ENCODE measurements at places on chromosomes 1 and 21.

- no peaks in the 10 kb centered on the region for H3K27me3 ChIP-seq
- peaks cover 24% of the 10 kb centered on the region for H3K36me3 ChIP-seq
- H3K27ac ChIP-seq = no peak overlapping the region
- no peak overlapping the region for H3K4me3 ChIP-seq
- ATAC-seq = no peak
These were observed 96.2 kb downstream of the ZMYM4 start for GRCh38 chr1:35364741-35365140.

GRCh38 chr1:2916706-2917105 lies 104.6 kb upstream of the ACTRT2 start:
- no peak overlapping the region for H3K27ac ChIP-seq
- peaks cover 50% of the 10 kb centered on the region for H3K27me3 ChIP-seq
- no peaks in the 10 kb centered on the region for H3K4me1 ChIP-seq
- no peak for ATAC-seq
- no peak overlapping the region for H3K4me3 ChIP-seq

DNA sequence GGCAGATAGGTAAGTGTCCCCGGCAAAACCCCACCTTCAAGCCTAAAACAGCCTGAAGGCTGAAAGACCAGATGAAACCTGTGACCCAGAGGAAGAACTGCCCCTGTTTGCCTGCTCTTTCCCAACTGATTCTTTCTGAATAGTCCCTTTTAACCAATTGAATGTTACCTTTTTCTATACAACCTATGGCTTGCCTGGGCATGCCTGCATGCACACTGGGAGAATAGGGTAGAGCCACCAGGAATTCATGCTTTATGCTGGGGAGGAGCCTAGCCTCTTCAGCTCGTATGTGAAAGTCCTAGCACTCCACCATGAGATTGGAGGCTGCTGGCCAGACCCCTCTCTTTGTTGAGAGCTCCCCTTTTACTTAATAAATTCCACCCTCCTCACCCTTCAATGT lies 340.0 kb downstream of the PTBP2 start:
- H3K36me3 ChIP-seq = no peaks in the 10 kb centered on the region
- no peaks in the 10 kb centered on the region for H3K27me3 ChIP-seq
- no peak for ATAC-seq
- no peak overlapping the region for H3K4me3 ChIP-seq
- H3K27ac ChIP-seq = no peak overlapping the region

DNA sequence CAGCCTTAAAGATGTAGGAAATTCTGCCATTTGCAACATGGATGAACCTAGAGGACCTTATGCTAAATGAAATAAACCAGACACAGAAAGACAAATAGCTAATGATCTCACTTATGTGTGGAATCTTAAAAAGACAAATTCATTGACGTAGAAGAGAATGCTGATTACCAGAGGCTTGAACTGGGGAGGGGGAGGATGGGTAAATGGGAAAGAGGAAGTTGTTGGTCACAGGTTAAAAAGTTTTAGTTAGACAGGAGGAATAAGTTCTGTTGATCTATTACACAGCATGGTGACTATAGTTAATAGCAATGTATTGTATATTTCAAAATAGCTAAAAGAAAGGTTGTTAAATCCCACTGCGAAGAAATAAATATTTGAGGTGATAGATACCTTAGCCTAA lies 62.8 kb downstream of the PKN2 start:
- H3K4me3 ChIP-seq = no peak overlapping the region
- no peaks in the 10 kb centered on the region for H3K27me3 ChIP-seq
- no peaks in the 10 kb centered on the region for H3K36me3 ChIP-seq
- ATAC-seq = no peak

GRCh38 chr21:37193676-37194075 lies 73.5 kb downstream of the VPS26C start:
- no peak overlapping the region for H3K27ac ChIP-seq
- no peaks in the 10 kb centered on the region for H3K27me3 ChIP-seq
- no peak overlapping the region for H3K4me3 ChIP-seq
- no peaks in the 10 kb centered on the region for H3K4me1 ChIP-seq
- ATAC-seq = no peak
- H3K36me3 ChIP-seq = peaks cover 100% of the 10 kb centered on the region

GRCh38 chr1:78790174-78790573 lies 140.5 kb downstream of the IFI44 start:
- no peak for ATAC-seq
- H3K27me3 ChIP-seq = no peaks in the 10 kb centered on the region
- H3K4me1 ChIP-seq = no peaks in the 10 kb centered on the region

- ATAC-seq = no peak
- H3K36me3 ChIP-seq = no peaks in the 10 kb centered on the region
These were observed 86.5 kb upstream of the IPO9 start for GRCh38 chr1:201742476-201742875.

DNA sequence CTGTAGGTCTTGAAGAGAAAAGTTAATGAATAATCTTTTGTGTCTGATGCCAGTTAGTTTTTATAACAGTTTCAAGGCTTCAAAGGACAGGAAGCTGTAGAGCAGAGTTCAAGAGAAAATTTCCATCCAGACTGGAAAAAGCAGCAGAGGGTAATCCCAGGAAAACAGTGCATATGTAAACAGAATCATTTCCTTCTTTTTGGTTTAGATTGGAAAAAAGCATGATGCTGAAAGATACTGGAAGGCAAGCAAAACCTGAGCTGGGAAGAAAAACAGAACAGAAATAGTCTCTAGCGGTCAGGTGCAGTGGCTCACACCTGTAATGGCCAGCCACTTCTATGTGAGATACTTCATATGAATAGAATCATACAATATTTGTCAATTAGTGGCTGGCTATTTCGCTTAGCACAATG lies 71.9 kb downstream of the ZSWIM5 start:
- no peak for ATAC-seq
- H3K4me3 ChIP-seq = no peak overlapping the region
- H3K36me3 ChIP-seq = no peaks in the 10 kb centered on the region
- H3K27ac ChIP-seq = no peak overlapping the region
- no peaks in the 10 kb centered on the region for H3K27me3 ChIP-seq
- H3K4me1 ChIP-seq = no peaks in the 10 kb centered on the region

DNA sequence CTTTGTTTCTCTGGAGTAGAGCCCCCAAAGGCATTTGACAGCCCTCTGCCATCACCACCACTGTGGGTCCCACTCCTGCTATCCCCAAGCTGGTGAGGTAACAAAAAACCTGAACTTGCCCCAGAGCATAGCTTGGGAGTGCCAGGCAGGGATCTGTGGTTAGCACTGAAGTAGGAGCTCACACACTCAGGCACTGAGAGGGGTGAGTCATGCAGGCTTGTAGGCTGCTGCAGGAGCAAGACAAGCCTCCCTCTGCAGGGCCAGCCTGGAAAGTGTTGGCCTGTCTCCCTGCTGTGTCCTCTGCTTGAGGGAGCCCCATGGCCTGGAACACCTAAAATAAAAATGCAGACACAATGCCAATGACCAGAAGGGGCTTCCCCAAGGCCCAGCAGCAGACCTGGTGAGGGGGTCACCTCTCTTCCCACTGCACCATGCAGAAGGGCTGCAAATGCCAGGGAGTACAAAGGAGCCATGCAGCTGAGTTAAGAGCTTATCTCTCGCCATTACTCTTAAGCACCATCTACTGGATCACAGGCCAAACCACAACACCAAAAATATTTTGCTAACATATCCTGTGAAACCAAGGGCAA lies 108.9 kb upstream of the POGK start:
- no peak for ATAC-seq
- no peaks in the 10 kb centered on the region for H3K27me3 ChIP-seq
- H3K27ac ChIP-seq = no peak overlapping the region
- H3K4me1 ChIP-seq = no peaks in the 10 kb centered on the region
- H3K36me3 ChIP-seq = no peaks in the 10 kb centered on the region
- H3K4me3 ChIP-seq = no peak overlapping the region

GRCh38 chr1:184632415-184633175 lies 122.1 kb downstream of the EDEM3 start:
- peaks cover 67% of the 10 kb centered on the region for H3K4me1 ChIP-seq
- H3K36me3 ChIP-seq = no peaks in the 10 kb centered on the region
- H3K27me3 ChIP-seq = no peaks in the 10 kb centered on the region
- no peak overlapping the region for H3K4me3 ChIP-seq
- H3K27ac ChIP-seq = no peak overlapping the region
- ATAC-seq = no peak

GRCh38 chr21:28431527-28432200 lies 561.0 kb downstream of the LTN1 start:
- H3K27ac ChIP-seq = no peak overlapping the region
- H3K4me1 ChIP-seq = peaks cover 19% of the 10 kb centered on the region
- ATAC-seq = no peak
- no peaks in the 10 kb centered on the region for H3K36me3 ChIP-seq
- no peaks in the 10 kb centered on the region for H3K27me3 ChIP-seq

DNA sequence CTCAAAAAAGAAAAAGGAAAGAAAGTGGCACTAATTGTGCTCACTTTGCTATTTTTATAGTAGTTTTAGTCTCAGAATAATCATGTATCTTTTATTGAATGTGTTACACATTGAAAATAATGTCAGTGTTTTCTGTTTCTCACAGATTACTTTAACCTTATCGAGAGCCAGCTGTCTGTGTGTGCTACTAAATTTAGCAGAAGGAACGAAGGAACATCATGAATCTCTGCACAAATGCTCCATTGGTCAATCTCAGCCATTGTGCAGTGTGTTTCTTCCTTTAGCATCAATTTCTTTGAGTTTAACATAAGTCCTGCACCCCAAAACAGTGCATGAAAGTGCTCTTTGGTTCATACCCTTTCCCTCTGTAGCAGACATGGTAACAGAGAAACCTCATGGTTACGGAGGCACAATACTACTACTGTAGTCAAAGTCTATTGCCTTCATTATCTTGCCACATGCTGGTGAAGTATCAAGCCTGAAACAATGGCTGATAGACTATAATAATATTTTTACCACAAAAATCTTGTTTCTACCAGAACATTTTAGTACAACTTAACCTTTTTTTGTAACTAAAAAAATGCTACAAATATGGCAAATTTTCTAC lies 310.0 kb downstream of the HMCN1 start:
- no peak overlapping the region for H3K27ac ChIP-seq
- no peak for ATAC-seq
- no peaks in the 10 kb centered on the region for H3K4me1 ChIP-seq
- H3K27me3 ChIP-seq = no peaks in the 10 kb centered on the region
- peaks cover 43% of the 10 kb centered on the region for H3K36me3 ChIP-seq

GRCh38 chr21:37263827-37264600 lies 3.1 kb downstream of the VPS26C start:
- no peaks in the 10 kb centered on the region for H3K27me3 ChIP-seq
- peaks cover 4% of the 10 kb centered on the region for H3K4me1 ChIP-seq
- no peaks in the 10 kb centered on the region for H3K36me3 ChIP-seq
- no peak overlapping the region for H3K27ac ChIP-seq
- no peak for ATAC-seq

DNA sequence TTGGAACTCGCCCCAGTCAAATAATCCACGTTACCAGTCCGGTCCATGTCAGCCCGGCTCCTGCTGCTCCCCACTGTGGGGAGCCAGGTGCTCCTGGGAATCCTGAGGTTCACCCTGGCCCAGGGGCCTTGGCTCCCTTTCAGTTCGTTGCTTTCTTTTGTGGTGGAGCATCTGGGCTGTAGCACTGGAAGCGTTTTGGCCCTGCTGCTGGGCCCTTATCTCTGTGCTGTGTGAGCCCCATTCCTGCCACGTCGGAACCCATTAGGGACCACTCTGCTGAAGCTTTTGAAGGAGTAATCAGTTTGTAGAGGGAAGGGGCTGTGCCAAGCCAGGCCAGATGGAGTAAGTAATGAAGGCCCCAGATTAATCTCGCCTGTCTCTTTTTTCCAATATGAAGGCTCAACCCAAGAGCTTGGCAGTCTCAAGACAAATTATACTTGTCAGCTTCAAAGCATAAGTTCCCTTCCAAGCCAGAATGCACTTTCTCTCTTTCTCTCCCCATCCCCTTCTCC lies 82.3 kb downstream of the PGM1 start:
- peak overlapping the region; percentile 45 for H3K27ac ChIP-seq
- no peak overlapping the region for H3K4me3 ChIP-seq
- H3K36me3 ChIP-seq = no peaks in the 10 kb centered on the region
- no peaks in the 10 kb centered on the region for H3K27me3 ChIP-seq
- H3K4me1 ChIP-seq = no peaks in the 10 kb centered on the region

DNA sequence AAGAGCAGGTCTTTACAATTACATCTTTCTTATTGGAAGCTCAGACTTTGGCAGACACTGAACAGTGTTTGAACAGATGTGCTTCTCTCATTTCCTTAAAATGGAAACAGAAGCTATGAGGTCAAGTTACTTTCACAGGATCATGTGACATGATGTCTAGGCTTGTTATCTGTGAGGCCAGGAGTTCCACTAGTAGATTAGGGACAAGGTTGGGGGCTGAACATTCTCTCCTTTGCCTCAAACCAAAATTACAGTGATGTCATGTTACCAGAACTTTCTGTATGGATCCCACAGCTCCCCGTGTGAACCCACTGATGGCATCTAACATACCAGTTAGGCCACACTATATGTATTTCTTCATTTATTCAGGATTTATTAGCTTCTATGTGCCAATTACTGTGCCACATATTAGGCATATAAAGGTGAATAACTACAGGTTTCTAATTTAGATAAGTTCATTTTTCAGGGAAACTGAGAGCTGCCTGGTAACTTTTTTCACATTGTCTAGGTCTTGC lies 6.0 kb downstream of the DYNLT5 start:
- no peak for ATAC-seq
- H3K4me3 ChIP-seq = no peak overlapping the region
- no peaks in the 10 kb centered on the region for H3K36me3 ChIP-seq
- no peak overlapping the region for H3K27ac ChIP-seq
- peaks cover 4% of the 10 kb centered on the region for H3K27me3 ChIP-seq

DNA sequence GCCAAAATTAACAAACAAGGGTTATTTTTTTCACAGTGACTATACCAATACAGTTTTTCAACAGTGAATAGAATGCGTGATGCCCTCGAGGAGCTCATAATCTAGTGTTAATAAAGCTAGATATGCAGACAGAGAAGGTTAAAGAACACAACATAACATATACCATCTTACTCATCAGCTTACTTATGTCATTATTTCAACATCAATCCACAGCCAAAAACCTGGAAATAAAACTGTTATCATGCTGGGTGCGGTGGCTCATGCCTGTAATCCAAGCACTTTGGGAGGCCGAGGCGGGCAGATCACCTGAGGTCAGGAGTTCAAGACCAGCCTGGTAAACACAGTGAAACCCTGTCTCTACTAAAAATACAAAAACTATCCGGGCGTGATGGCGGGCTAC lies 6.1 kb downstream of the STX6 start:
- no peak overlapping the region for H3K4me3 ChIP-seq
- no peaks in the 10 kb centered on the region for H3K27me3 ChIP-seq
- no peak for ATAC-seq
- H3K36me3 ChIP-seq = no peaks in the 10 kb centered on the region

DNA sequence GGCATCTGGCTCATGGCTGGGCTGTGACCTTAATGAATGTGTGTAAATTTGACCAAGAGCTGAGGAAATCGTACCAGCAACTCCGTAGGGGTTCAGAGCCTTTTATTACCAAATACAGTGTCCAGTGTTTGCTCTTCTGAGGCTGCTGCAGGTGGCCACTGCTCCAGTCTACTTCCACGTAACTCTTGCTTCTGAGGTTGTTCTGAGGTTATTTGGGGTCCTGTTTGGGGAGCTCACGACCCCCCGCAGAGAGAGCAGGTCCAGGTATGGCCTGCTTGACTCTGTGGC lies 33.6 kb downstream of the MAN1C1 start:
- no peak overlapping the region for H3K4me3 ChIP-seq
- peaks cover 10% of the 10 kb centered on the region for H3K36me3 ChIP-seq
- peak overlapping the region; percentile 55 for H3K27ac ChIP-seq
- H3K4me1 ChIP-seq = peaks cover 11% of the 10 kb centered on the region
- no peaks in the 10 kb centered on the region for H3K27me3 ChIP-seq
- ATAC-seq = peak; percentile 47

GRCh38 chr1:64459743-64460142 lies 10.2 kb upstream of the CACHD1 start:
- no peak overlapping the region for H3K4me3 ChIP-seq
- ATAC-seq = no peak
- no peak overlapping the region for H3K27ac ChIP-seq

GRCh38 chr21:31382060-31382459 lies 38.0 kb upstream of the TIAM1 start:
- H3K4me1 ChIP-seq = no peaks in the 10 kb centered on the region
- no peak for ATAC-seq
- no peak overlapping the region for H3K4me3 ChIP-seq
- no peak overlapping the region for H3K27ac ChIP-seq
- no peaks in the 10 kb centered on the region for H3K36me3 ChIP-seq
